NCI-H345 (cell line): ENCODE measurements at places on chromosomes 2 and 18.

- peak; percentile 47 for DNase-seq
Measured at GRCh38 chr2:151228847-151229512, 32.7 kb downstream of the RBM43 start.

- DNase-seq, result peak; percentile 67
Measured at GRCh38 chr2:219218217-219218731, 484 bp downstream of the ABCB6 start.

- no peak for DNase-seq
Measured at GRCh38 chr2:70648961-70649360, 95.3 kb upstream of the TGFA start.

- DNase-seq, result no peak
Measured at GRCh38 chr2:144936442-144936841, 416.5 kb upstream of the ZEB2 start.

DNA sequence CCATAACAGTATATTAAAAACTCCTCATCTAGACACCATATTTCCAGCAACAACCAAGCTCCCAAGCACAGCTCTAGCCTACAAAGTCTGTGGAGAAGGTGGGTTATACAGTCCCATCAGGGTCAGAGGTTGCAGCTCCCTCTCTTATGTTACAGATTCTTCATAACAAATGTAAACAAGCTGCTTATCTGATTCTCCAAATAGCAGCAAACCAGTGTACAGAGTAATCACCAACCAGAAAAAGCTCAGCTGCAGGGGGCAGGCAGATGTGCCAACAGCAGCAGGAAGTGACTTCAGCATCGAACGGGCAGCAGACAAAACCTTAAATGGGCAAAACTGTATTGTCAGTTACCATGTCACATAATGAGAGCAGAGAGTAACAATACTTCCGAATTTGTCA, 52.9 kb upstream of the NABP1 start:
- DNase-seq, result no peak

GRCh38 chr2:195795879-195796278, 138.9 kb downstream of the SLC39A10 start:
- no peak for DNase-seq

GRCh38 chr18:36095936-36096519, 28.7 kb upstream of the RPRD1A start:
- peak; percentile 59 for DNase-seq

- peak; percentile 76 for DNase-seq
Measured at GRCh38 chr2:40396124-40396523, 55.8 kb downstream of the SLC8A1 start.

- no peak for DNase-seq
Measured at GRCh38 chr2:72293620-72294019, 146.0 kb upstream of the CYP26B1 start.

GRCh38 chr18:8260319-8260718, 348.9 kb upstream of the RAB12 start:
- peak; percentile 20 for DNase-seq

DNA sequence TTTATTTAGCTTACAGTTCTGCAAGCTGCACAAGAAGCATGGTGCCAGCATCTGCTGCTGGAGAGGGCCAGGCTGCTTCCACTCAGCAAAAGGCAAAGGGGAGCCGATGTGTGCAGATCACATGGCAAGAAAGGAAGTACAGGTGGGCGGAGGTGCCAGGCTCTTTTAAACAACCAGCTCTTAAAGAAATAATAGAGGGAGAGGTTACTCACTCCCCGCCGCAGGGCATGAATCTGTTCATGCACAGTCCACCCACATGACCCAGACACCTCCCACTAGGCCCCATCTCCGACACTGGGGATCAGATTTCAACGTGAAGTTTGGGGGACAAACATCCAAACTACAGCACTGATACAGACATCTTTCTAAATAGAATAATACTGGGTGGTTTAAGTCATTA, 105.8 kb downstream of the MTCL1 start:
- DNase-seq, result no peak

DNA sequence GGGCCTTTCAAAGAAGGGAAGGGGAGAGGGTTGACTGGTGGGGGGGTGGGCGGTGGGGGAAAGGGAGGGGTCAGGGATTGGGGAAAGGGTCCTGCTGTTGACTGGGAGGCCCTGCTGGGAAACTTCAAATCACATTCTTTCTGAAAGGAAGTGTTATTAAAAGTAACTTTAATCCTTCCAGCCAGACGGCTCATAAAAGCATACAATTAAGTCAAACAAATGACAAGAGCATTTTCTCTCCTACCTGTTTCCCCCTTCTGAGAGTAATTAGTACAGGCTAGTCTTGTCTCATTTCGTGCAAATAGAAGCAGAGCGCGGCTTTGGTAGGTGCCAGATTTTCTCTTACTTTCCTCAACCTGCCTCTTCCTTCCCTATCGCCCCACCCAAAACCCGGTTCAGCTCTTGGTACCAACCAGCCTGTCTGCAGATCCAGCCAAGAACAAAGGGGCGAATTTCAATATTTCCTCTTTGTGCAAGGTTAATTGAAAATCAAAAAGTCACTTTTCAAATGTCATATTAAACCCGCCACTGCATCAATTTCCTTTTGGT, 2112.6 kb upstream of the PIK3C3 start:
- DNase-seq, result no peak

GRCh38 chr2:82853299-82853698, 1605.8 kb downstream of the SUCLG1 start:
- DNase-seq, result no peak

DNA sequence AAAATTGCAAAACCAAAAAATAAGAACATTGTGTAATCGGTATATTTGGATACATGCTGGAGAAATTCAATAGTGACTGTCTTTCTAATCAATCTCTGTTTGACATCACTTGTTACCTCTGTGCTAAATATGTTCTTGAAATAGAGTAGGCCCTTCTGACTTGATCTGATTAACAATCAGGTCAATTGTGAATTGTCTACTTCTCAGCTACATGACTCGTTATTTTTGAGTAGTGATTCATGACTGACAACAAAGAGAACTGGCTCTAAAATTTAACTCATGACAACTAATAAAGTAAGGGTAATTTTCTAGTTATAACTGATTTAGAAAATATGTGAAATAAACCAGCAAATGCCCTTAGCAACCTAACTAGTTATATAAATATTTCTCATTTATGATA, 312.1 kb downstream of the TMX3 start:
- no peak for DNase-seq
